ENCODE measurements at places on chromosomes 12 and 14.

- no peak for DNase-seq
Measured at GRCh38 chr14:38098074-38098836, 109.4 kb upstream of the SSTR1 start.

DNA sequence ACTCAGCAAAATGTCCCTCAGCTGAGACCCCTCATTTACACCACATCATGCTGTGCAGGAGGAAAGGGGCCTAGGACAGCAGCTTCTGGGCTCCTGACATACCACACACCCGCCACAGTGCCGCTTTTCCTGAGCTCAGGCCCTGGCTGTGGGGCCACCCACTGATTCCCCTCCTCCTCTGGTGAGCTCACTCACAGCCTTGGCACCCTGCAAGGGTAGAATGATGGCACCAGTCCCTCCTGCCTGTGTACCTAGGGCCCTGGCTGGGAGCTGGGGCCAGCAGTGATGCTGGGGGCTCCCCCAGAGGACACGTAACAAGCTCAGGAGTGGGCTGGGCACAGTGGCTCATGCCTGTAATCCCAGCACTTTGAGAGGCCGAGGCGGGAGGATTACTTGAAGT is 44.4 kb downstream of the PLEKHD1 start:
- no peak for DNase-seq

- no peak for DNase-seq
Measured at GRCh38 chr14:50718949-50719348, 50.8 kb upstream of the SAV1 start.

GRCh38 chr14:67151082-67151666 is 38.1 kb upstream of the GARIN2 start:
- no peak for DNase-seq

- no peak for DNase-seq
Measured at GRCh38 chr14:47259796-47260195, 415.6 kb downstream of the MDGA2 start.

GRCh38 chr12:28313631-28314030 is 123.4 kb downstream of the CCDC91 start:
- DNase-seq, result no peak

GRCh38 chr12:107536613-107537012 is 149.0 kb upstream of the PWP1 start:
- no peak for DNase-seq

- DNase-seq, result no peak
Measured at GRCh38 chr12:2955888-2956287, 3.3 kb upstream of the TEAD4 start.

GRCh38 chr12:1356285-1356684 is 238.1 kb downstream of the FBXL14 start:
- no peak for DNase-seq

DNA sequence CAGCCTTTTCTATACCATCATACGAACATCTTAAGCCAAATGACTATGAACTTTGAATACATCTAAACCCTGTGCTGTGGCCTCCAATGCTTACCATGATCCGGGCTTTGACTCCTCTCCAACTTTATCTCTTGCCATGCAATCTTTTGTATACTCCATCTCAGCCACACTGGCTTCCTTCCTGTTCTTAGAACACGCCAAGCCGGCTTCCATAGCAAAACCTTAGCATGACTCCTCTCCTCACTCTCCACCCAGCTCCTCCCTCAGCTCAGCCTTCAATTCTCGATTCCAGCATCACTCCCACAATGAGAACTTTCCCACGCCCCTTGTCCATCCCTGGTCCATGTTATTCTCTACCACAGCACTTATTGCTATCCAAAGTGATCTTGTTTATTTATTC is 228.3 kb downstream of the NTF3 start:
- no peak for DNase-seq

DNA sequence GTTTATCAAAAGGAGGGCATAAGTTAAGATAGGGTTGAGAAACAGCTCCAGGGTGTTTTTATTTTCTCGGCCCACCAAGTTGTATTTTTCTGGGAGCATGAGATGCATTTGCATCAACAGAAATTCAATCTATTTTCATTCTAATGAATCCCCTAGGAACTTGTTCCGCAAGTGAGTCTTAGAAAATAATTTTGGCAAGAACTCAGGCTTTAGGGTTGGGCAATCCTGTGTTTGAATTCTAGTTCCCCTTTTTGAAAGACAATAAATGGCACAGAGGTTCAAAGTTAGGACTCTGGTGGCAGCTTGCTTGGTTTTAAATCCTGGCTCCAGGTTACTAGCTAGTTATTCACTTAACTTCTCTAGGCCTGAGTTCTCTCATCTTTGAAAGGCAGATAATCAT is 23.7 kb downstream of the SLC5A8 start:
- DNase-seq, result no peak

- no peak for DNase-seq
Measured at GRCh38 chr14:77045238-77046162, 17.0 kb upstream of the IRF2BPL start.

DNA sequence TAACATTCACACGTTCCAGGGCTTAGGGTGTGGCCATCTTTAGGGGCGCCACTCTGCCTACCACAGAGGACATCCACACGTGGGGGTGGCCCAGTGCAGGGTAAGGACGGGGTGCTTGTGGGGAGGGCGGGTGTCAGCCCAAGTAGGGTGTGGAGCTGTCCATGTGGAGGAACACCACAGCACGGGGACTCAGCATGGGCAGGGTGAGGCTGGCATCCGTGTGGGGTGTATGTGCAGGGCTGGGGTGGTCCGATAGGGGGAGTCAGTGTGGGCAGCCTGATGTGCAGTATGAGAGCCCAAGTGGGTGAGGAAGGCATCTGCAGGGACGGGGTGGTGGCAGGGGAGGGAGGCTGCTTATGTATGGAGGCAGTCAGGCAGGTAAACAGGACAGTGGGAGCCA is 17.7 kb downstream of the PSMC1 start:
- no peak for DNase-seq

DNA sequence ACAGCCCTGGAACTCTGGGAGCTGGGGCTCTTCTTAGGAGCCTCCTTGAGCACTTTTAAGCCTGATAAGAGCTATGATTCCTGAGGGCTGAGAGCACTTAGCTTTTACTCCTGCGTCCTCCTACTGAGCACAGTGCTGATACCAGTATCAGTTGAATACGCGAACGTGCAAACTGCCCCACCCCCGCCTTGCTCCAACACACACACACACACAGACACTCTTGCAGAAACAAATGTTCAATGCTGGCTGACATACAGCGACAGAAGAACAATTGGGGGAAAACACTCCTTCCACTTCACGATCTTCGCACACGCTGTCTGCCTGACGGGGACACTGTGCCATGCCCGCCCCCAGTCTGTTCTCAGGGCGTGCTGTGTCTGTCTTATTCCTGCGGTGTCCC is 57.2 kb upstream of the DLK1 start:
- no peak for DNase-seq

GRCh38 chr12:90074086-90074485 is 365.4 kb upstream of the ATP2B1 start:
- DNase-seq, result no peak

DNA sequence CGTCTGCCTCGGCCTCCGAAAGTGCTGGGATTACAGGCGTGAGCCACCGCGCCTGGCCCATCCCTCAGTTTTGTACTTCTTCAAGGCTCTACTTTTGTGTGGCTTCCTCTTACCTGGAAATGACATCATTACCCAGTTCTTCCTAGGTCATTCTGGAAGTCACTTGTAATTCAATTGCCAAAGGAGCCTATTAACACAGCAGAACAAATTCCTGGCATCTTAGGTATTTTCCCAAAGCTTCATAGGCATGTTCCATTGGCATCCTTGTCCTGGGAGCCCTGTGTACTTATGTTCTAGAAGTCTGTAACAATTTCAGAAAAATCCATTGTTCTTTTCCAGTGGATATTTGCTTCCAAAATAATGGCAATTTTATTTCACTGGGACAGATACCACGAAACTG is 60.6 kb downstream of the DAAM1 start:
- no peak for DNase-seq

GRCh38 chr14:99201351-99202073 is 70.5 kb downstream of the BCL11B start:
- no peak for DNase-seq

- DNase-seq, result no peak
Measured at GRCh38 chr14:36807727-36808126, 146.1 kb downstream of the PAX9 start.

GRCh38 chr12:124509676-124510300 is 57.6 kb downstream of the NCOR2 start:
- DNase-seq, result no peak

DNA sequence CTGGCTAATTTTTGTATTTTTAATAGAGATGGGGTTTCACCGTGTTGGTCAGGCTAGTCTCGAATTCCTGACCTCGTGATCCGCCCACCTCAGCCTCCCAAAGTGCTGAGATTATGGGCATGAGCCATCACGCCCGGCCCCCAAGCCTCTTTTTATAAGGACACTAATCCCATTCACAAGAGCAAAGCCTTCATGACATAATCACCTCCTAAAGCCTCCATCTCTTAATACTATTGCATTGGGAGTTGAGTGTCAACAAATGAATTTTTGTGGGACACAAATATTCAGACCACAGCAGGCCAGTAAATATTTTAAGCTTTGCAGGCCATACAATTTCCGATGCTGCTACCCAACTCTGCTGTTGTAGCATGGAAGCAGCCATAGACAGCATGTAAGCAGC is 10.9 kb downstream of the RNF212B start:
- no peak for DNase-seq

GRCh38 chr12:127943481-127944210 is 323.3 kb upstream of the TMEM132C start:
- DNase-seq, result no peak

DNA sequence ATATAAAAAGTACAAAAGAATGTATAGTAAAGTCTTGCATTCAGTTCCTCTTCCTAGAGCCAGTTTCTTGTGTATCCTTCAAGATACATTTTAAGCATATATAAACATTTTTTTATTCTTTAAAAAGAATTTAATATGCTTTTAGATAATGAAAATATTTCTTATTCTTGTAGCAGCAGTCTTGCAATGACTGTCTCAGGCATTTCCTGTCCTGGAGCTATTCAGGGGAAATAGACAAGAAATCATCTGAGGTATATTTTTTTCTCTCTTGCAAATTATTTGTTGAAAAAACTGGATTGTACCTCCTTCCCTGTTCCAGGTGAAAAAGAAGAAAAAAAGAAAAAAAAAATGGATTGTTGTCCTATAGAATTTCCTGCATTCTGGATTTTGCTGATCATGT is 17.0 kb upstream of the ERBB3 start:
- no peak for DNase-seq

DNA sequence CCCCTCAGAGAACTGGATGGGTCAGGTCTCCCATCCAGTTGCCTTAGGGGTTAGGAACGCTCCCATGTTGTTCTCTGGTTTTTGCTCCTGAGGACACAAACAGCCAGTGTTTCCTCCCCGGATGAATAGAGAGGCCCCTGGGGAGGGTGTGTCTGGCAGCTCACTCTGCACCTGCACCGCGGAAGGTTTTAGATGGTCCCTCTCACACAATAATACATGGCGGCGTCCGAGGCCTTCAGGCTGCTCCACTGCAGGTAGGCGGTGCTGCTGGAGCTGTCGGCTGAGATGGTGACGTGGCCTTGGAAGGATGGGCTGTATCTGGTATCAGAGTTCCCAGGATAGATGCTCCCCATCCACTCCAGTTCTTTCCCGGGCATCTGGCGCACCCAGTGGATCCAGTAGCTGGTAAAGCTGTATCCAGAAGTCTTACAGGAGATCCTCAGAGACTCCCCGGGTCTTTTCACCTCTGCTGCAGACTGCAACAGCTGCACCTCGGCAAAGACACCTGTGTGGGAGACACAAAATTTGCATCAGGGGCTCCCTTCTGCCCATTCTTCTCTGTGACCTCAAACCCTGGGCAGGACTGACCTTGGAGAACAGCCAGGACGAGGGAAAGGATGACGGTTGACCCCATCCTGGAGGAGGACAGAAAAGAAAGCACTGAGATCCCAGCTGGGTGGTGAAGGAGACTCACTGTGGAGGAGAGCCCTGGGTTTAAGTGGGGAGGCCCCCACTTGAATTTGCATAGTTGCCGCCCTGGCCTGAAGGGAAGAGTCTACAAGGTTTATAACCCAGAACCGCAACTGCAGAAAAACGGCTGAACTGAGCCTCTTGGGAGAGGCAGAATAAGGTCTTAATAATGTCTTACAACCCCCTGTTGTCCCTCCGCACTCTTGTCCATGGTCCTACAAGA is 1324.8 kb downstream of the TMEM121 start:
- DNase-seq, result no peak

GRCh38 chr12:49762468-49762847 is 21.1 kb downstream of the TMBIM6 start:
- DNase-seq, result no peak

- DNase-seq, result no peak
Measured at GRCh38 chr12:54452628-54453027, 20.8 kb downstream of the GTSF1 start.

DNA sequence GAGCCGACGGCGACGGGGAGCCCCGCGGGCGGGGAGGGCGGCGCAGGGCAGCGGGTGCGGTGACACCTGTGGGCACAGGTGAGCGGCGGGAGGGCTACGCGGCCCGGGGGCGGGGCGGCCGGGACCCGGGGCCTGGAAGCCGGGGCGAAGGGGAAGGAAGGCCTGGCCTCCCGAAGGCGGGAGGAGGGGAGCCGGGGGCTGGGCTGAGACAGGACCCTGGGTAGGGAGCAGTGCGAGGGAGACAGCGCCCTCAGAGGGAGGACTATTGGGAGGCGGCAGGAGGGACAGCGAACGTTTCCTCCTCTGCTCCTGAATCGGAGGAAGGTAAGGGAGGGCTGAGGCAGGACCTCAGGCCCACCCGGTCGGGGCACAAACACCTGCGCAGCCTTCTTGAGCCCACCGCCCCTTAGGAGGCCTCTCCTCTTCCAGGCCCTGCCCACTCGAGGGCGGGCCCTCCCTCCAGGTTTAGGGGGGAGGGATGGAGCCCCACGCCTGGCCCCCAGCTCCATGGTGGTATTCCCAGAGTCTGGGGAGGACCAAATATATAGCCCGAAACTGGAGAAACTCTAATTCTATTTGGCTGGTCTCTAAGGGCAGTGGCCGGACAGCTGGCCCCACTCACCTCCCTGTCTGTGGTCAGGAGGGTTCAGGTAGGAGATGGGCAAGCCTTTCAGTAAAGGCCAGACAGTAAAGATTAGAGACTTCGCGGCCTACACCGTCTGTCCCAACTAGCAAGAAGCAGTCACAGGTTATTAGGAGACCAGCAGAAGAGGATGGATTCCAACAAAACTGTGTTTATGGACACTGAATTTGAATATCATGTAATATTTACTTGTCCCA is 509 bp downstream of the PLEKHG6 start:
- no peak for DNase-seq

GRCh38 chr12:66074561-66074960 is 56.0 kb downstream of the LLPH start:
- no peak for DNase-seq
